Pancreas (tissue), 10 donors: ENCODE measurements at places on chromosomes 7 and 10. TPM values are rescaled to one million over a fixed set of nuclear protein-coding genes. Genes with fewer than 3 reads are reported as not detected.

- no peak for DNase-seq
These were observed 99.0 kb upstream of the CAV2 start for GRCh38 chr7:116400522-116400921.

DNA sequence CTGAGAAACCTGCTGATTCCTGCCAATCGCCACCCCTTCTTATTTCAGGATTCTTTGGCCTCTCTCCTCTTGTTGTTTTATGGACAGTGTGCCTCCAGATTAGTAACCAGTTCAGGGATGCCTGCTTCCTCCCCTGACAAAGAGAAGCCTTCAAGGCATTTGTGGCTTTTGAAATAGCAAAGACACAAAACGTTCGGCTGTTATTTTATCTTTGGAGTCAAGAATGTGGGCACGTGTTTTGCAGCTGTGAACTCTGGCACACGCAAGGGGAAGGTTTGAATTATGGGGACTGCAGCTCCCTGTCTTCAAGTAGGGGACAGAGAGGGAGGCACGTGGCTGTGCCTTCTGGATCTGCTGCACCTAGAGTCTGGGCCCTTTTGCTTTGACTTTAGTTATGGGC lies 157.9 kb upstream of the GRB10 start:
- DNase-seq: no peak

DNA sequence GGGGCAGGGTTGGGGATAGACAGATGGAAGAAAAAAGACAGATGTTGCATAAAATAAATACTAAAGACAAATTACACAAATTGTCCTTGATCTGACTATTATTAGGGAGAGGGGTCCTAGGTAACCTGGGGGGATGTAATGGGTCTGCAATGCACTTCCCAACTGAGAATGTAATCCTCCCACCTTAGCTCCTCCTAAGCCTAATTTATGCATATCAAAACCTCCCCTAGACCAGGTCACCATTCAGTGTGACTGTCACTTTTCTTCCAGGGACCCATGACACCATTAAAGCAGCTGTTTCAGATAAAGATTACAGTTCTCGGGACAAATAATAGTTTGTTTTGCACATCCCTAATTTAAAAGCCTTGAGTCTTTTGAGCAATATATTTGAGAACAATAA lies 133.9 kb upstream of the FEZF1 start:
- DNase-seq: no peak

Gene LIPN
- total RNA-seq: not detected

DNA sequence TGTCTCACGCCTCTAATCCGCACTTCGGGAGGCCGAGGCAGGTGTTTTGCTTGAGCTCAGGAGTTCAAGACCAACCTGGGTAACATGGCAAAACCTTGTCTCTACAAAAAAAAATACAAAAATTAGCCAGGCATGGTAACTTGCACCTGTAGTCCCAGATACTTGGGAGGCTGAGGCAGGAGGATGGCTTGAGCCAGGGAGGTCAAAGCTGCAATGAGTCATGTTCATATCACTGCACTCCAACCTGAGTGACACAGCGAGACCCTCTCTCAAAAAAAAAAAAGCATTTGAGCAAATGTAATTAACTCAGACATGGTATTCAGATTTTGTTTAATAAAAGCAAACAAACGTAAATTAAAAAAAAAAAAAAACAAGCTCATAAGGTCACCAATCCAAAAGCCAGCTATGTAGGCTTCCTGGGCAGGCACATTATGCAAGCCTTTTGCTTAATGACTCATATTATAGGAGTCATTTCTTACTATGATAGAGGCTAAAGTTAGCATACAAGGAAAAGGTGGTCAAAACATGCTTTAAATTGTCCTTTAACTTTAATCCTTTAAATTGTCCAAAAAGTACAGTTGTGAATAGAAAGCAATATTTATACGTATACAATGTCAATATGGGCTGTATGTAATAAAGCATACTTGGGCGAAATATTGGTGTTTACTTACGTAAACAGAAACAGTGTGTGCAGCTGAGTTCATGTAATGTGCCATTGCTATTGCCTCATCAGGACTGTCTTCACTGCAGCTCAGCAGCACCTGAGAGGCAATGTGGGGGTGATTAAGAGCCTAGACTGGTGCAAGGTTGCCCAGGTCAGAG lies 13.0 kb downstream of the AKR1D1 start:
- no peak for DNase-seq

GRCh38 chr10:17265468-17265867 lies 37.4 kb downstream of the VIM start:
- DNase-seq: no peak

Gene NUTM2E
- total RNA-seq: 0.06 TPM

Gene CPN1
- not detected for total RNA-seq

Gene WIPF3
- total RNA-seq: 0.98 TPM

Gene DNAJC12
- 11.6 TPM for total RNA-seq

Gene PDE6C
- total RNA-seq: not detected

GRCh38 chr10:110220398-110220797 lies 13.0 kb downstream of the MXI1 start:
- peak; percentile 66 for DNase-seq

DNA sequence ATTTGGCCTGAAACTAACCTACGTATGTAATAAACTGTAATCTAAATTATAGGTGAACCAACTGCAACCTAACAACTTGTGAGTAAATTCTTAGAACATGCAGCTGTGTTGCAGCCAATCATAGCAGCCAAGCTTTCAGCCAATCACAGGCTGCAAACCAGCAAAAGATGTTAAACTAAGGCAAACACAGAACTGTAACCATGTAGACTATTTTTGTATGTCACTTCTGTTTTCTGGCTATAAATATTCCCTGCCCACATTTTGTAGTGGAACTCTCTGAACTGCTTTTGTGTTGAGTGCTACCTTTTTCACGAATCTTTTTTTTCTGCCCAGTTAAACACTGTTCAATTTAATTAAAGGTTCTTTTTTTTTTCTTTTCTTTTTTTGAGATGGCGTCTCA lies 28.2 kb upstream of the ZPBP start:
- no peak for DNase-seq

DNA sequence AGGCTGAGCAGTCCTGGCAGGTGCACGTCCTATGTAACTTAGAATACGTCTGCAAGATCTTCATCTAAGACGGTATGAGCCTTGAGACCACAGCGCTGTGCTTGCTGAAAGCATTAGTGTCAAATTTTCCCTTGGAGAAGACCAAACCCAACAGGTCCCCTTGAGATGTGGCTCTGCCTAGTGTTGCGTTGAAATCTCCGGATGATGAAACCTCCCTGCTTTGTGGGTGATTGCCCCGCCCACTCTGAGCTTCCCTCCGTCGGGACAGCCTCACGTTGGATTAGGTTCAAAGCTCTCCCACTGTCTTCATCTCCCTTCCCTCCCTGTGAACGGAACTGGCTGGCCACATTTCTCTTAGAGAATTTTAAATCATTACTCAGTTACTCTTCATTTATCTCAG lies 102.0 kb downstream of the ADARB2 start:
- no peak for DNase-seq

Gene PSTK
- total RNA-seq: 2.5 TPM

GRCh38 chr7:87038993-87039690 lies 20.3 kb downstream of the ELAPOR2 start:
- no peak for DNase-seq

DNA sequence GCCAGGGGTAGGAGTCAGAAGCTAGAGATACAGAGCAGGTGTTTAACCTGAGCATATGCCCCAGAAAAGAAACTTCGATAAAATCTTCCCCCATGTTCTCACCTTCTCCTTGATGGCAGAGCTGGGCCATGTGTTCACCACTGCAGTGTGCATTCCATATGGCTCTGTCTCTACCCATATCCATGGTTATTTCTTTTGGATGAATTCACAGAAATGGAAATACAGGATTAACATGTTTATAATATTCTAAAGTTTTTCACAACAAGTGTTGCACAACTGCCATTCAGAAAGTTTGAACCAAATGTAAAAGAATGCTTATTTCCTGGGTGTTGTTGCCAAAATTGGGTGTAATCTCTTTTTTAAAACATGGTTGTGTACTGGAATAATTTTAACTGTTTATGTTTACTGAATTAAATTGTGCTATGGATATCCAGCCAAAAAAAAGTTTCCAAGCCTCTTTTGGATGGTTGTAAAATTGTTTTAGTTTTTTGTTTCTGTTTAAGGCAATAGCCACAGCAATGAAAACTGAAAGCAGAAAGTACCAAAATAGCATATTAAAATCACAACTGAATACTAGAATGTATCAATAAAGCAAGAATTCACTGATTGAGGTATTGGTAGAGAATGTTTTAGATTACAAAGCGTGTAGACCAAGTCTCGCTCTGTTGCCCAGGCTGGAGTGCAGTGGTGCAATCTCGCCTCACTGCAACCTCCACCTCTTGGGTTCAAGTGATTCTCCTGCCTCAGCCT lies 19.9 kb upstream of the CCNY start:
- DNase-seq: no peak

Gene LIPF
- not detected for total RNA-seq

DNA sequence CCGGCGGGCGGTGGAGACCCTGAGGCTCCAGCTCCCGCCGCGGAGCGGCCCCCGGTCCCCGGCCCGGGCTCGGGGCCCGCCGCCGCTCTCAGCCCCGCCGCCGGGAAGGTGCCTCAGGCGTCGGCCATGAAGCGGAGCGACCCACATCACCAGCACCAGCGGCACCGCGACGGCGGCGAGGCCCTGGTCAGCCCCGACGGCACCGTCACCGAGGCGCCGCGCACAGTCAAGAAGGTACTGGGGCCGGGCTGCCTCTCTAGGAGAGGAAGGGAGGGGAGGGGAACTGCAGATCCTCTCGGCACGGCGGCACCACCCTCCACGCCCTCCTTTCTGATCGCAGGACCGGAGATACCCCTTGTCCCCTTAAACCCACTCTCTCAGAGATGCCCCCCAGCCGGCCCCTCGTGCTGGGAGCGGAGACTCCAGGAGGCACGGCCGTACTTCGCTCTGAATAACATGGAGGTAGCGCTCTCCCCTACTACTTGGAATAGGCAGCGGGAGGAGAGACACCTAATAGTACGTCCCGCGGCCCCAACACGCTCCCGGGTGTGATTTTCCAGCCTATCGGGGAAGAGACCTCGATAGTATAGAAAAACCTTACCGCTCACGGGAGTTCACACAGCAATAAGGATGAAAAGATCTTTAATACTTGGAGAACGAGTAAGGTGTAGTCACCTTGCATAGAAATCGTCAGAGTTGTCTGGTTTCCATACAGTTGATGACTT lies 538 bp downstream of the AHCYL2 start:
- DNase-seq: peak; percentile 88

Gene DOCK1
- total RNA-seq: 24.7 TPM
